ENCODE measurements at places on chromosomes 11 and 22.

DNA sequence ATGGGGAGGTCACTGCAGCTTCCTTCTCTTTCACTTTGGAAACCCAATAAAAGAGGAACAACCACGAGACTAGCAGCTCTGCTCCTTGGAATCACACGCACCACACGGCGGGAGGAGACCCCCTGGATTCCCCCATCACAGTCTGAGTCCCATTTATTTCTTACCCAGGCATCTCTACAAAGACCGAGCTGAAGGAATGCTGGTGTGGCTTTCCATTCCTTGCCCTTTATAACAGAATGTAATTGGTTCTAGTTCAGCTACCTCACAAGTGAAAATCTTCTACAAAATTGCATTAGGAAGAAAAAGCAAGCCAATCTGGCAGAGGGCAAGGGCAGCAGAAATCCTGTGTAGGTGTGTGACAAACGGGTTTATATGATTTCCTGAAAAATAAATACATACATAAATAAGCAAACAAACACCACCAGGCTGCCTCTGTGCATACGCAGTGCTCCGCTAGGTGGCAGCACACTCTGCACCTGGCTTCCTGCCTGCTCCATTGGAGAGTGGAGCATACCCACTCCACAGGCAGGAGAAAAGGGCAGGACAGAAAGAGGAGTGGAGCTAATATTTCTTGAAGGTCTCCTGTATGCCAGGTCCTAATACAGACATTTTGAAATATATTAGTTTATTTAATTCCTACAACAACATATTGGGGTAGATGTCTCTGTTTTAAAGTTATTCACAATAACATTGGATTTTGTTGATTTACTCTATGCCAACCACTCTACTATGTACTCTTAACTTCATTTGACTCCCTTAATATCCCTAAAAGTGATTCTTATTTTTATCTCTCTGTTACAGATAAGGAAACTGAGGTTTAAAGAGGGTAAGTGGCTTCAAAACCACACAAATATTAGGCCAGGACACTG is 673.1 kb downstream of the KCNA4 start:
- peak; percentile 41 for DNase-seq

DNA sequence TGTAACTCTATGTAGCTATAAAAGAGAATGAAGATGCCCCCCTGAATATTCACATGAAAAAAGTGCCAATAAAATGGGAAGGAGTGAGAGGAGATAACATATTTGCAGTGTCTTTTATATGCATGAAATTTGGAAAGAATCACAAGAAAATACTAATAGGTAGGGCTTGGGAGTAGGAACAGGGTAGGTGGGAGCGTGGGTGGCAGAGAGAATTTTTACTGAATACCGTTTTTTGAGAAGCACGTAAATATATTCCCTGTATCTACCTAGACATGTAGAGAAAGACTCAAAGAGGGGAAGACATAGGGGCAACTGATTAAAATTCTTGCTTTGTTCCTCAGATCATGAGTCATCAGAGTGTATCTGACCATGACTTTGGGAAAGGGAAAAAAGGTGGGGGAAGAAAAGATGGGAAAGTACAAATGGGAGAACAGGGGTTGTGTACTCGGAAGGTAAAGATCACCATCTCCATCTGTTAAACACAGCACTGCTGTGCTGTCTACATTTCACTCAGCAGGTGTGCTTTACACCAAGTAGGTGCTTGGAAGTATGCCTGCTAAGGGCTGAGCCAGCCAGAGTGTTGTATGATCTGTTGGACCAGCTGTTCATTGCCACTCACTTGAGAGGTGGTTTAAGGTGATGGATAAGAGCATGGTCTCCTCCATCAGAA is 16.0 kb downstream of the PRR5L start:
- DNase-seq = peak; percentile 3

DNA sequence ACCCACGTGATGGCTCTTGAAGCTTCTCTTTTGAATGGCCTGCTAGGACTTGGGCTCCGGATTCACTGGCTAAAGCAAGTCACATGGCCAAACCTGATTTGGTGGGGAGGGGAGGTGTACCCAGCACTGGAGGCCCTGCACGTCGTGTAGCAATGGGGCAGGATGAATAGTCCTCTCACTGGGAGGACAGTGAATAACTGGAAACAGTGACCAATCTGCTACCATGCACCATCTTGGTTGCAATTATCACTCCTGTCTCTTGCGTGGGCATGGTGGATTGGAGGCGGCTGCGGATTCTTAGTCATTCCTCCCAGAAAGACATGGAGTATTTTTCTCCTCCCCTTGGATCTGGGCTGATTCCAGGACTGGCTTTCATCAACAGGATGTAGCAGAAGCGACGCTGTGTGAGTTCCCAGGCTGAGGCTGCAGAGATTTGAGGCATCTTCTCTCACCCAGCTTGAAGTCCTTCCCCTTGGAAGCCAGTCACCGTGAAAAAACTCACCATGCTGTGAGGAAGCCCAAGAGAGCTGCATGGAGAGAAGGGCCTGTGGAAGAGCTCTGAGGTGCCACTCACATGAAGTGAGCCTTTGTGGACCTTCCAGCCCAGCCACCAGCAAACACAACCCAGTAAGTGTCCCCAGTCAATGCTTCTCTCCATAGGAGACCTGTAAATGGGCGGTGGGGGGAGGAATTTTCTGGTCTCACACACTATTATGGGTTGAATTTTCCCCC is 70.4 kb downstream of the IGLL1 start:
- no peak for DNase-seq

GRCh38 chr22:20578192-20578591 is 70.8 kb downstream of the MED15 start:
- no peak for DNase-seq

GRCh38 chr11:129061492-129062230 is 119.0 kb upstream of the TP53AIP1 start:
- no peak for DNase-seq

- no peak for DNase-seq
Measured at GRCh38 chr11:119433358-119433725, 10.4 kb upstream of the THY1 start.

DNA sequence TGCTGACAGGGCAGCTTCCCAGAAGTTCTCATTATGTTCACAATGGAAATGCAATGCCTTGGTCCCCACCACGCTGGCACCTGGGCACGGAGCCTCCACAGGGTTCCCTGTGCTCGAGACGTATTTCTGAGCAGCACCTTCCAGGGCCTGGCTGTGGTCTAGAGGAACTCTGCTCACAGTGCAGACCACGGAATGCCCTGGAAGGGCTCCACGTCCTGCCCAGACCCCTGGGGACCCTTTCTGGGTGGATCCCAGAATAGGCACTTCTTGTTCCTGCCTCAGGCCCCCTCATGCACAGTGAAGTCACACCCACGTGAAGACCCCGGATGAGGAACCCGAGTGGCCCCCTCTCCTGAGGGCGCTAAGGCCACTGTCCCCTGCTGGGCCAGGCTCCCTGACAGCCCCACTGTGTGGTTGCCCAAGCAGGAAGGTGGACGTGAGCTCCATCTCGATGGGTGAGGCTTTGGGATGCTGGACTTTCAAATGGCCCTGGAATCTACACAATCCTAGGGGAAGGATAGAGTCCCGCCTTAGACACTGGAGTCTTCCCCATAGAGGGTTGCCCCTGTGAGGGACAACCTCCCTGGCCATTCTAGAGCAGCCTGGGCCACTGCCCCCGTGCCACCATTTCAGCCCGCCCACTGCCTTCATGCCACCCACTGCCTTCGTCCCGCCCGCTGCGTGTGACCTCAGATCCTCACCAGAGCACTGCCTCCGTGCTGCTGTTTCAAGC is 1106.8 kb downstream of the BRD1 start:
- no peak for DNase-seq

GRCh38 chr11:114909866-114910265 is 231.5 kb downstream of the NXPE2 start:
- DNase-seq = no peak

DNA sequence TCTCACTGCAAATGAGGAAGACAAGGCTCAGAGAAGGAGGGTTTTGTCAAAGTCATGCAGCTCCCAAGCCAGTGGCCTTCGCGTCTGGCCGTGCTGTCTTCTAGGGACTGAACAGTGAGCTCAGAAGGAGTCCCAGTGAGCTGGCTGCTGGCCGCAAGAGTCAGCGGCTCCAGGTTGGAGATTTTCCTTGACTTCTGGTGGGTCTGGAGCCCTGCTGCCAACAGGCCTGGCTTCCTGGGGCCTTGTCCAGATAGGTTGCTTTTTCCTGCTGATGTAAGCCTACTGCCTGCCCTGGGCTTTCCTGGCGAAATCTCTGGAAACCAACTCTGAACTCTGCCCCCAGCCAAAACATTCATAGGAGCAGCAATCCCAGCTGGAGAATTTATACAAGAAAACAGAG is 272.7 kb upstream of the CADM1 start:
- no peak for DNase-seq

- DNase-seq = no peak
Measured at GRCh38 chr11:111792314-111792713, 26.1 kb upstream of the PPP2R1B start.

- no peak for DNase-seq
Measured at GRCh38 chr22:39444247-39444800, 12.5 kb upstream of the MGAT3 start.

GRCh38 chr11:118401880-118402590 is 629 bp downstream of the ATP5MG start:
- no peak for DNase-seq

DNA sequence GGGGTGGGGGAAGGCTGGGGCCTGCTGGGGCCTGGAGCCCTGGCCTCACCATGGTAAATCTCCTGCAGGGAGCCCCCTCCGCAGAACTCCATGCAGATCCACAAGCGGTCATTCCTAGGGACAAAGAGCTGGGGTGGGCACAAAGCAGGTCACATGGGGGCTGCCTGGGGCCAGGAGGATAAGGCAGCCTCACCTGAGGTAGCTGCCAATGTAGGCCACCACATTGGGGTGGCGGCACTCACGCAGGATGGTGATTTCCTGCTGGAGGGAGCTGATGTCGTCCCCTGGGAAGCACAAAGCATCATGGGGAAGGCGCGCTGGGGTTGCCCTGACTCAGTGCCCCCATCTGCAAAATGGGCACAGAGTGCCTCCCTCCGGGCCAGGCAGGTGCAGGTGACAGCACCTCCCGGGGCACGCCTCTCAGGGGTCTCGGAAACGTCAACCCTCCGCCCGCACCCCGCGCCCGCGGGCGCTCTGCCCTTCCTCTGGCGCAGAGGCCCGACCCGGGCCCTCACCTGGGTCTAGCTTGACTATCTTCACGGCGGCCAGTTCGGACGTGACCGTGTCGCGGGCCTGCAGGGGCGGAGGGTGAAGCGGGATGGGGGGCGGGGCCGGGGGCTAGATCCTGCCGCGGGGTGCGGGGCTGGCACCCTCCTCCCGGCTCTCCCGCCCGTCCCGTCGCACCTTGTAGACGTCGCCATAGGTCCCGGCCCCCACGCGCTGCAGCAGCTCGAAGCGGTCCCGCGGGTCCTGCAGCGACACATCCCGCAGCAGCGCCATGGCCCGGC is 450 bp downstream of the MAP4K2 start:
- no peak for DNase-seq

DNA sequence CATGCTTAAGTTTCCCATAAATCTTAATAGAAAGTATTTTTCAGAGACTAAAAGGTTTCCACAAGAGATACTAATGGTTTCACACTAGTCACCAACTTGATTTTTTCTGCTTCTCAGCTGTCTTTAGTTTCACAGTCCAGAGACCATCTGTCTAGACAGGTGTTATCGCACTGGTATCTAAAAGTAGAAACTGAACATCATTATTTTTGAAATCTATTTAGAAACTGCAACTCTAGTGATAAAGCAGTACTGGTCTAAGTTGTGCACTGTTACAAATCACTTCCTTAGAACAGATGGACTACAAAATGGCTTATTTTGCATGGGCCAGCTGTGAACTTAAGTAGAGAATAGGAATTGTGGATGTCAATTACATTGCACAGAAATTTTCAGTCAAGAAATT is 78.0 kb downstream of the CNTN5 start:
- DNase-seq = no peak

DNA sequence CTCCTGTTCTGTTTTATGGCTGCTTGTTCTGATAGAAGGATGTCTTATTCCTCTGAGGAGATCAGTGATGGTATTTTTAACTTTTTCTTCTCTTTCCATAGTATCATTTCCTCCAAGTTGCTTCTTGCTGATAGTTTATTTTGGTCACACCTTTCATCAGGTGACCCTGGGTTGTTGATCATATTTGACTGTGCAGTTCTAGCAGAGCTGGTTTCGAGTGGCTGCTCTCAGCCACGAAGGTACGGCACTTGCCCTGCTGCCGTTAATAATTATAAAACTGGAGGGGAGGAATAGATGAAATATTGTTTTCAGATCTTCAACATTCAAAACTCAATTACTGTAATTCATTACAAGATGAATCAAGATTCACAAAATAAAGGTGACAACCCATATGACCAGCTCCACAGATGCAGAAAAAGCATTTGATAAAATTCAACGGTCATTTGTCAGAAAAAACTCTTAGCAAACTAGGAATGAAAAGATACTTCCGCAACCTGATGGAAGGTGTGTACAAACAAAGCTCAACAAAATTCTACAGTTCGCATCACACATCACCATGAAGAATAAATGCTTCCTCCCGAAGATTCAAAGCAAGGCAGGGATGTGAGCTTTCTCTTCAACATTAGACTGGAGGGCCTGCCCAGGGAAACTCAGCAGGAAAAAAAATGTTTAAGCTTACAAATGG is 59.2 kb upstream of the RTL6 start:
- DNase-seq = no peak

DNA sequence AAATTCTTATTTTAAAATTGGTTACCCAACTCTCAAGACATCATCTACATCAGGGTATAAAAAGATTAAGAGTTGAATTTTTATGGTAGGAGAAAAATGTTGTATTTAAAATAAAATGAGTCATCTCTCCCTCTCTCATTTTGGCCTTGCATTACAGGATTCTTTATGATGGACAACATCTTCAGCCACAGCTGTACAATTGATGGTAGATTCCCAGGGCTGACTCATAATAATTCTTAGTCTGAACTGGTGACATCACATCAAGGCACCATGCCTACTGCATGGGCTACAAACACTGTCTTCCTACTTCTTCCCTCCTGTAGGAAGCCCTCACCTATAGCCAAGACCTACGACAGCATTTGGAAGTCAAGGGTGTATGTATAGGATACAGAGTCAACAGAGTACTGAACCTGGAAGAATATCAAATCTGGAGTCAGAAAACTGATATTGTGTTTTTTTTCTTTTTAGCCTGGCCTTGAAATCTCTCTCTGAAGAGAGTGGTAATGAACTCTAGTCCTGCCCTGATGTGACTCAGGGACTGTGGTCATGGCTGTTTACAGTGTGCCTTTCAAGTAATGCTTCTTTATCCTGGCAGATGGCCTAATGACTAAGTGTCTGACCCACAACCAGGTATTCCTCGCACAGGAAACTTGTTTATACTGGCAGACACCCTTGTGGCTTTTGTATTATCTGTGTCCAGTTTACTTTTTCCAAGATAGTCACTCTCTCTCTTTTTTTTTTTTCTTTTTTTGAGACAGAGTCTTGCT is 32.5 kb downstream of the MRGPRX2 start:
- no peak for DNase-seq

DNA sequence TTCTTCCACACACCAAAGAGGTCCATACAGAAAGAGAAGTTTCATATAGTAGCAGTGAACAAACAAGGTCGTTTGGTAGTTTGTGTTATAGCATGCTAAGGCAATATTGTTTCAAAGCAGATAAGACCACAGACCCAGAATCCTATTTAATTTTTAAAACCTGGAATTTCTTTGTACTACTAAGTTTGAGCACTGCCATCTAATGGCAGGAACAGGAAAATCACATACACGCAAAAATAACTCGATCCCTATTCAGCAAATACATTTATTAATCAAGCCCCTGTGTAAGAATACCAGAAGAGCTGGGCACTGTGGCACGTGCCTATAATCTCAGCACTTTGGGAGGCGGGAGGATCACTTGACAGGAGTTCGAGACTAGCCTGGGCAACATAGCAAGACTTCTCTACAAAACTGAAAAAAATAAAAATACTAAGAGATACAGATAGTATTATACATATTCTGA is 2.9 kb upstream of the BTBD10 start:
- peak; percentile 7 for DNase-seq

GRCh38 chr11:103987629-103988594 is 48.5 kb upstream of the DDI1 start:
- no peak for DNase-seq

Data from NCI-H1105 treated with DMSO at 0.1 percent for 48 hours (cell line).